GOT3 (cell line): ENCODE measurements at places on chromosomes 12 and 14.

DNA sequence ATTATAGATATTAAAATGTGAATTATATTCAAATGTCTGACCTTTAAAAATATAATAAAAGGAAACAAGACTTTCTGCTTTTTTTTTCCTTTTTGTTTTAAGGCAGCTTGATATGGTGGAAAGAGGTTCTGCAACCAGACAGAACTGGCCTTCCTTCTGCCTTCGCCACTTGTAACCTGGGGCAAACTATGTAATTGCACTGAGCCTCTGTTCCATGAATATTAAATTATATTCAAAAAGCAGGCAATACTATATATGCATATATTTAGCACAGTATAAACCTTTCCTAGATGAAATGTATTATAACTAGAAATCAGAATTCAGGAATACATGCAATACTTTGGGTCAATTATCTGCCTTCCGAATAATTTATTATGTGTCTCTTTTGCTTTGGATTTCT lies 59.9 kb downstream of the ACSS3 start:
- DNase-seq = no peak

GRCh38 chr14:50082308-50082742 lies 34.0 kb downstream of the VCPKMT start:
- DNase-seq = no peak

DNA sequence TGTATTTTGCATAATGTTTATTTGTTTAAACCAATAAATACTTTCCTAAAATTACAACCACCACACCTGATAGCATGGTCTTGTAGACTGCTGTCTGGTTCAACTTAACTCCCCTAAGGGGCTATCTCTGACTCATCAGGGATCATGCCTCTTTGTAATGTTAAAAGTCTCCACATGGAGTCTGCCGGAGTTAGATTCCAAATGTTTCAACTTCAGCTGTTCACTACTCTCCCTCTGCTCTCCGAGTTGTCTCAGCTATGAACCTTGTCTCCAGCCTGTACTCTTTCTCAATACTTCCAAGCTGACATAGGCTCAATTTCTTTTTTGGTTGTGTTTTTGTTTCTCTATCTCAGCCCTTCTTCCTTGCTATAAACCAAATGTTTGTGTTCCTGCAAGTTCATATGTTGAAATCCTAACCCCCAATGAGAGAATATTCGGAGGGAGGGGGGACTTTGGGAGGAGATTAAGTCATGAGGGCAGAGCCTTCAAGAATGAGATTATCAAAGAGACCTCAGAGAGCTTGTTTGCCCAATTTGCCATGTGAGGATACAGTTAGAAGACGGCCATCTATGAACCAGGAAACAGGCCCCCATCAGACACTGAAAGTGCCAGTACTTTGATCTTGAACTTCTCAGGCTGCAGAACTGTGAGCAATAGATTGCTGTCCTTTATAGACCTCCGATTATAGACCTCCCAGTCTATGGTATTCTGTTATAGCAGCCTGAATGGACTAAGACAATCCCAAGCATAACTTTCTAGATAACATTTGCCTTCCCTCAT lies 858.2 kb downstream of the VRK1 start:
- DNase-seq = no peak

- no peak for DNase-seq
These were observed 7.9 kb upstream of the OAS2 start for GRCh38 chr12:112970391-112970790.

- DNase-seq = no peak
These were observed 27.2 kb downstream of the KRT80 start for GRCh38 chr12:52164624-52165023.

- DNase-seq = no peak
These were observed 24.0 kb downstream of the CCDC85C start for GRCh38 chr14:99579903-99580571.

GRCh38 chr12:127963933-127964332 lies 303.0 kb upstream of the TMEM132C start:
- DNase-seq = no peak
